Left renal cortex interstitium (tissue), 4 donors: ENCODE measurements at places on chromosomes 12 and 14. TPM values are rescaled to one million over a fixed set of nuclear protein-coding genes. Genes with fewer than 3 reads are reported as not detected.

GRCh38 chr14:22332686-22333421, 256.2 kb downstream of the DAD1 start:
- no peak for DNase-seq

DNA sequence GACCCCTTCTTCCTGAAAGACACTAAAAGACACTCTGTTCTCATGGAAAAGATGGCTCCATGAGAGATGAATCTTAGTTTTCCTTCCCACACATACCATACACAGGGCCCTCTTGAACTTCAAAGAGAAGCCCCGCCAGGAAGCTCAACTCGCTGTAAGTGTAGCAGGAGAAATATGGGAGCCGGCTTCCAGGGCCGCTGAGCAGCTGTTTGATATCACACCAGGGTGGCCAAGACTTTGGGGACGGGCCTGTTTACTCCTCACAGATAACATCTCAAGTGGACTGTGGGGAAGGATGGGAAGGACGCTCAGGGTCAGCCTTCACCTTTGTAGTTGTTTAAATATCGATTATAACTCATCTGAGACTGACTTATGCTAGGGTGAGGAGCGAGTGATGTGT, 235.5 kb upstream of the TBX3 start:
- no peak for DNase-seq

Gene IFNG-AS1
- polyA plus RNA-seq: not detected

GRCh38 chr12:15323480-15323879, 1.2 kb downstream of the PTPRO start:
- no peak for DNase-seq

GRCh38 chr14:103667671-103668070, 38.7 kb downstream of the KLC1 start:
- no peak for DNase-seq

GRCh38 chr14:81829447-81829846, 295.8 kb upstream of the SEL1L start:
- DNase-seq: no peak

Gene LALBA
- polyA plus RNA-seq: not detected

GRCh38 chr12:129696405-129696804, 207.4 kb downstream of the TMEM132D start:
- no peak for DNase-seq

DNA sequence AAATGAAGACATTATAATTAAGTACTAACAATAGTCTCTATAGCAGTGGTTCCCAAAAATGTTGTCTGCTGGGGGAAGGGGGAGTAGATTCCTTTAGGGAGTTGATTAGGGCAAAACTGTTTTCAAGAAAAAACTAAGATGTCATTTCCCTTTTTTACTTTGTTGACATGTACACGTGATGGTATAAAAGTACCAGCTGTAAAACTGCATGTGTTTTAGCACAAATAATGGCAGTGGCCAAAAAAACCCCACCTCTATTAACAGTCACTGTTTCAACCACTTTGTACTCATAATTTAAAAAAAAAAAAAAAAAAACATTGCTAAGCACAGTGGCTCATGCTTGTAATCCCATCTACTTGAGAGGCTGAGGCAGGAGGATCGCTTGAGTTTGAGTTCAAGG, 61.7 kb downstream of the PPP1R12A start:
- no peak for DNase-seq

GRCh38 chr12:62252576-62252975, 7.6 kb upstream of the USP15 start:
- no peak for DNase-seq

Gene CCT2
- polyA plus RNA-seq: 276 TPM

DNA sequence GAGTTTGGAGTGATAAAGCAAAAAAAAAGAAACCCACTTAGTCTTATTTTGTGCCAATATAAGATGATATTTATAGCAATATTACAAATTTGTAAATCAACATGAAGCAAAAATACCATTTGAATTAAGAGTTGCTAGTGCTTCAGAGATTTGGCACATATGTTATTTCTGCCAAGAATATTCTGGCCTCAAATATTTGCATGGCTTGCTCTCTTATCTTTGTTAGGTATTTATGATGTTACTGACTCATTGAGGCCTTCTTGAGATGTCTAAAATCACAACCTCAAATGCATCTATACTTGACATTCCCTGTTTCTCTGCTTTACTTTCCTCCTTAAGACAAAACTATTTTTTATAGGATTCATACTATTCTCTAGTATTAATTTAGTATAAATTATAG, 301.5 kb downstream of the NELL2 start:
- DNase-seq: no peak

Gene SERPINA10
- 0.28 TPM for polyA plus RNA-seq

DNA sequence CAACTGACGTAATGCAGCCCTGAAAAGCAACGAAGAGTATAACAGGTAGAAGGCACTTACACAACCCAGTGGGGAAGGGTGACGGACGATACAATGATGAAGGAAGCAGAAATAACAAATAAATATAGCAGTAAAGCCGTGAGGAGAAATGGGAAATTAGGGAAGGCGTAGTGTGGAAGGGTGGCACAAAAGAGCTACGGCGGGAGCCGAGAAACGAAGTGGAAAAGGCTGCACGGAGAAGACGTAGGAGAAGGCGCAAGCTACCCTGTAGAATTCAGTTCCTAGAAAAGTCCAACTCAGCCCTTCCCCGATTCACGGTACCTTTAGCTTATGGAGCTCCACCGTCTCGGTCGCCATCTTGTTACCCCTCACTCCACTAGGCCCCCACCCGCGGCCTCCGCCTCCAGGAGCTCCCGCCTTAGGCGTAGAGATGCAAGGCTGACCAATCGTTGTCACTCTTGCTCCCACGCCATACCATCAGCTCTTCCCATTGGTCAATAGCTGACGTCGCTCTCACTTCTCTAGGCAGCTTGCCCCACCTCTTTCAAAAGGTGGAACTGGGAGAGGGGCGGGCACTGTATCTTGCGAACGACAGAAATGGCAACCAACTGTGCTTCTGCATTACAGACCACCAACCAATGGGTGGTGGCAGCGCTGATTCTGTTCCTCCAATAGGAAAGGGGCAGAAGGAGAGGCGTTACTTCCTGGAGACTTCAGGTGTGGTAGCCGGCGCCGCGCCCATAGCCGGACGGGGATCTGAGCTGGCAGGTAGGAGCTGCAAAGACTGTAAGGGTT, at the start of the genes ORMDL2 and SARNP:
ORMDL2 (plus strand) TSS at position 697 of the 795 bp plus-strand sequence. CDS start 959 bp downstream, outside the sequence.
SARNP (minus strand) TSS at position 380 of the 795 bp plus-strand sequence; CDS start at position 357, 23 bp downstream.
- DNase-seq: peak; percentile 99

Gene SPATA7
- polyA plus RNA-seq: 23.6 TPM

DNA sequence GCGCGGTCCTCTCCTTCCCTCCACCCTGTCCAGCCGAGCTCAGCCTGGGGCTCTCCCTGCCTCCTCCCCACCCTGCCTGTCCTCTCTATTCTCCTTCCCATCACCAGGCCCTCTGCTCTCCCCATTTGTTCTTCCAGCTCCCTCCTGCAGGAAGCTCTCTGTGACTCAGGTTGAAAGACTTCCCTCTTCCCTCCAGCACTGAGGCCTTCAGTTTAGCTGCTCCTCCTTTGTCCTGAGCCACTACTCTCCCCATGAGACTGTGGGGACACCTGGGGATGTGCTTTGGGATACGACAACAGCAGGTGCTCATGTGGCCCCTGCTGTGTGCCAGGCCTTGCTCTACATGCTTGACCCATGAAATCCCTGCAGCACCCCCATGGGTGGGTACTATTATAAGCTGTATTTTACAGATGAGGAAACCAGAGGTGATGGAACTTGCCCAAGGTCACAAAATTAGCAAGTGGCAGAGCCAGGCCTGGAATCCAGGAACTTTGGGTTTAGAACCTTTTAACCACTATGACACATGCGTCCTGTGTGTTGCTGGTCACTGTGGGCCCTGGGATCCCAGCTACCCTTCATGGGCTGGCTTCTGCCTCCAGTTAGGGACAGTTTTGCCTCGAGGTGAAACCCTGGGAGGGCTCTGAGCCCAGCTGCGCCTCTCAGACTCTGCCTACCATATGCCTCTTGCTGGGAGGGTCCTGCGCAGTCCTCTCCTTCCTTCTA, 5.5 kb downstream of the KRT80 start:
- no peak for DNase-seq

GRCh38 chr14:95645389-95645996, 40.7 kb upstream of the TCL1B start:
- no peak for DNase-seq

DNA sequence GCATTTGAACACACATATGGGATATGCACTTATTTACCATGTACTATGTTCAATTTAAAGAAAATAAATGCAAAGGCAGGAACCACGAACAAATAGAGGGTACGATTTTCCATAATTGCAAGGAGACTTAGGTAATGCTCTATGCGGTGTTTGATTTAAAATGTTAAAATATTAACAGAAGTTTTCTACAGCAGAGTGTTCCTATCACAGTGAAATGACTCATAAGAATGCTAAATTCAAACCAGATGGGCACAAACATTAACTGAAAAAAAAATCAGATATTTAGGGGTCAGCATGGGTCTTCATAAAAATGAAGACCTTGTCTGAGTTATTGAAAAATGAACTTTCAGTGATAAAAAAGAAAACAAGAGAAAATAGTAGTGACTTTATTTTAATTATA, 65.4 kb downstream of the LLPH start:
- no peak for DNase-seq

Gene IL26
- polyA plus RNA-seq: not detected

GRCh38 chr12:28223025-28223554, 32.8 kb downstream of the CCDC91 start:
- no peak for DNase-seq

GRCh38 chr12:29208060-29208459, 59.0 kb downstream of the FAR2 start:
- DNase-seq: no peak

Gene RTL1
- 0.08 TPM for polyA plus RNA-seq

Gene SOX5
- 6.2 TPM for polyA plus RNA-seq

Gene TNFAIP2
- polyA plus RNA-seq: 22.1 TPM

Gene KRT83
- polyA plus RNA-seq: not detected

DNA sequence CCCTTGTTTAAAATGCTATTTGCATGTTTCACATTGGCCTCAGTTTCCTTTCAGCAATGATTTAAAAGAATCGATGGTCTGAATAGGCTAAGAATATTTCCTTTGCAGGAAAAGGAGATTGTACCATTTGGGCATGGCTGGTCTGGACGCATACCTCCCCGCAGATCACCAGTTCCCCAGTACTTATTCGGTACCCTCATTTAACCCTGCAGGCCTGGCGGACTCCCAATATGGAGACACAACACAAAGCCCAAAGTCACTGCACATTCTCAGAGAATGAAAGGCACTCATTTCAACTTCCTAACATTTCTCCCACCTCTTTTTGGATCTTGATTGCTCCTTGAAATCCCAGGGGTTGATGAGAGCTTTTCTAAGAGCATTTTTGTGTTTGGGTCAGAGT, 152.9 kb downstream of the GCH1 start:
- no peak for DNase-seq

- no peak for DNase-seq
Observed at GRCh38 chr14:84420221-84420620, 1109.7 kb upstream of the FLRT2 start.

Gene AVPR1A
- polyA plus RNA-seq: 5.1 TPM

Gene CLEC2A
- polyA plus RNA-seq: not detected

Gene DACT1
- 41.7 TPM for polyA plus RNA-seq

- no peak for DNase-seq
Observed at GRCh38 chr14:32710231-32710671, 228.4 kb upstream of the NPAS3 start.

DNA sequence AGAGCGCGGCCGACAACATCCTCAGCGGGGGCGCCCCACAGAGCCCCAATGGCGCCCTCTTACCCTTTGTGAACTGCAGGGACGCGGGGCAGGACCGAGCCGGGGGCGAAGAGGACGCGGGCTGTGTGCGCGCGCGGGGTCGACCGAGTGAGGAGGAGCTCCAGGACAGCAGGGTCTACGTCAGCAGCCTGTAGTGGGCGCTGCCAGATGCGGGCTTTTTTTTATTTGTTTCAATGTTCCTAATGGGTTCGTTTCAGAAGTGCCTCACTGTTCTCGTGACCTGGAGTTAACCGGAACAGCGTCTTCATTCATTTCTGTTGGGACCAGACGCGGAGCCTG, 103.8 kb upstream of the FKBP4 start:
- no peak for DNase-seq

Gene CLEC1A
- polyA plus RNA-seq: 2.8 TPM

Gene RFX4
- 0.36 TPM for polyA plus RNA-seq

DNA sequence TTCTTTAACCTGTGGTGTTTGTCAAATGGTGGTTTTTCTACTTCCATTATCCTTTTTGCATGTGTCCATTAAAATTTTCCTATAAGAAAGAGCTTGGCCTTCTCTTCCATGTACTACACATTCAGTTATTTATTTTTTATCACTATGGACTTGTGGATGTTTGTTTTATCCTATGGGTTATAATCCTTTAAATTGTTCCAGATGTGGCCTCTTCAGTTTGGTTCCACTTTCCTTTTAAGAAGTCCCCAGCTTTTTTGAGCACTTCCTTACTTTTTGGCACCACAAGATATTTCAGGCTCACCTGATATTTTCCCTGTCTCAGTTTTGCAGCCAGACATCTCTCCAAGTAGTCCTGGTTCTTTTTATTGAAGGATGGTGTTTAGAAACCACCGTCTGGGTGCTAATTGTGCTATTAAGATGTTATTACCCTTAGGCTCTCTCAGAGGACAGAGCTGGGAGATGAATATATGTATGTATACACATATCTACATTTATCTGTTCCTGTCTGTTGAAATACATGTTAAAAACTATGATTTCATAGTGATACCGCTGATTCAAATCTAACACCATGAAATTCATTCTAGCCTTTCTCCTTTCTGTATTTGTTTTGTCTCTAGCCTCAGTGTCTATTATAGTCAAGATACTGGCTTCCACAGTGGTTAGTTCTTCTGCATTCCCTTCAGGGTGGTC, 408.5 kb upstream of the RGS6 start:
- no peak for DNase-seq
